Stomach (tissue), 19 donors: ENCODE measurements at places on chromosomes 7 and 10. TPM values are rescaled to one million over a fixed set of nuclear protein-coding genes. Genes with fewer than 3 reads are reported as not detected.

TBC1D12 gene
- 12.8 TPM for total RNA-seq

FZD1 gene
- total RNA-seq, result 10.7 TPM

FBXL13 gene
- 25.3 TPM for total RNA-seq

DDIT4 gene
- 119 TPM for total RNA-seq

CNTNAP2 gene
- 0.45 TPM for total RNA-seq

CELF2 gene
- total RNA-seq, result 37.1 TPM

CC2D2B gene
- 1.2 TPM for total RNA-seq

SPDYE9 gene
- not detected for total RNA-seq

ZNF282 gene
- 29.8 TPM for total RNA-seq

CHAT gene
- not detected for total RNA-seq

ATG9B gene
- not detected for total RNA-seq

TRAPPC14 gene
- total RNA-seq, result 30.0 TPM

PHYH gene
- 0.58 TPM for total RNA-seq

SPDYE5 gene
- total RNA-seq, result not detected

MAPK8 gene
- total RNA-seq, result 45.8 TPM

SLC18A3 gene
- not detected for total RNA-seq

OR6B1 gene
- not detected for total RNA-seq

PRTFDC1 gene
- 21.6 TPM for total RNA-seq

PVRIG gene
- total RNA-seq, result 3.8 TPM

OR2A1 gene
- total RNA-seq, result not detected

STK17A gene
- total RNA-seq, result 23.2 TPM

SUGCT gene
- 0.87 TPM for total RNA-seq

ADAM22 gene
- 0.29 TPM for total RNA-seq

RET gene
- 9.8 TPM for total RNA-seq

UBE2D1 gene
- total RNA-seq, result 7.0 TPM

KLF14 gene
- not detected for total RNA-seq

TBL2 gene
- total RNA-seq, result 43.0 TPM

KCNIP2 gene
- not detected for total RNA-seq

PLA2G12B gene
- total RNA-seq, result not detected

ZNF438 gene
- 5.4 TPM for total RNA-seq

MPP7 gene
- total RNA-seq, result 37.5 TPM

CLDN4 gene
- total RNA-seq, result 523 TPM

LOXL4 gene
- total RNA-seq, result 0.29 TPM

LRRD1 gene
- total RNA-seq, result not detected

AMZ1 gene
- not detected for total RNA-seq

SORBS1 gene
- total RNA-seq, result 242 TPM

ASB10 gene
- total RNA-seq, result not detected

FAM180A gene
- not detected for total RNA-seq

PNLIPRP2 gene
- total RNA-seq, result 11.9 TPM

C10orf62 gene
- total RNA-seq, result not detected

TMEM140 gene
- 18.7 TPM for total RNA-seq

AOC1 gene
- total RNA-seq, result not detected

NET1 gene
- total RNA-seq, result 246 TPM

HECTD2 gene
- total RNA-seq, result 20.9 TPM

NANOS1 gene
- total RNA-seq, result 7.5 TPM

OPN4 gene
- not detected for total RNA-seq
